ENCODE measurements at places on chromosomes 6 and 20.

DNA sequence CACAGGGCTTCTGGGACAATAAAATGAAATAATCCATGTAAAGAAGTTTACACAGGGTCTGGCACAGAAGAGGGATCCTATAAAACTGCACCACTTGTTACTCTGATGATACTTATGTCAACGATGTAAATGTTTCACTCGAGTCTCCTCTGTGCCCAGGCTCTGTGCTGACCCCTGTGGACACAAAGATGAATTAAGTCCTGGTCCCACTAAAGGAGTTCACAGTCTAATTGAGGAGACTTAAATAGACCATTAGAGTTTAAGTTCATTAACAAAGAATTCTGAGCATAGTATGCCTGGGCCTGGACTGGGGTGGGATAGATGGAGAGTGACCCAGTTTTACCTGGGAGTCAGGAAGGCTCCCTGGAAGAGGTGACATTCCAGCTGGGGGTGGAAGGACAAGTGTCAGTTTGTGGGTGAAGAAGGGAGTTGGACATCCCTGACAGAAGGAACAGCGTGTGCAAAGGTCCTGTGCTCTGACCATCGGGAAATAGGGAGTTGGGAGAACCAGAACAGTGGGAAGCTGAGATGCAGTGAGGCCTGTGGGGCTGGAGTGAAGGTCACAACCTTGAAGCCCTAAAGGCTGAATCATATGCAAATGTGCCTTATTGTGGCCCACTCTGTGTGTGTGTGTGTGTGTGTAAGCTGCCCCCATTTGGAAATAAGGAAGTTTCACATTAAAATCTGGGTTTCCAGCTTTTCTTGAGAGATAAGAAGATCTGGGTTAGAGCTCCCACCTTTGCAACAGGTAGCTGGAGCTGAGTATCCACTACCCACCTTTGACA is 1.1 kb downstream of the OCSTAMP start:
- DNase-seq = no peak

DNA sequence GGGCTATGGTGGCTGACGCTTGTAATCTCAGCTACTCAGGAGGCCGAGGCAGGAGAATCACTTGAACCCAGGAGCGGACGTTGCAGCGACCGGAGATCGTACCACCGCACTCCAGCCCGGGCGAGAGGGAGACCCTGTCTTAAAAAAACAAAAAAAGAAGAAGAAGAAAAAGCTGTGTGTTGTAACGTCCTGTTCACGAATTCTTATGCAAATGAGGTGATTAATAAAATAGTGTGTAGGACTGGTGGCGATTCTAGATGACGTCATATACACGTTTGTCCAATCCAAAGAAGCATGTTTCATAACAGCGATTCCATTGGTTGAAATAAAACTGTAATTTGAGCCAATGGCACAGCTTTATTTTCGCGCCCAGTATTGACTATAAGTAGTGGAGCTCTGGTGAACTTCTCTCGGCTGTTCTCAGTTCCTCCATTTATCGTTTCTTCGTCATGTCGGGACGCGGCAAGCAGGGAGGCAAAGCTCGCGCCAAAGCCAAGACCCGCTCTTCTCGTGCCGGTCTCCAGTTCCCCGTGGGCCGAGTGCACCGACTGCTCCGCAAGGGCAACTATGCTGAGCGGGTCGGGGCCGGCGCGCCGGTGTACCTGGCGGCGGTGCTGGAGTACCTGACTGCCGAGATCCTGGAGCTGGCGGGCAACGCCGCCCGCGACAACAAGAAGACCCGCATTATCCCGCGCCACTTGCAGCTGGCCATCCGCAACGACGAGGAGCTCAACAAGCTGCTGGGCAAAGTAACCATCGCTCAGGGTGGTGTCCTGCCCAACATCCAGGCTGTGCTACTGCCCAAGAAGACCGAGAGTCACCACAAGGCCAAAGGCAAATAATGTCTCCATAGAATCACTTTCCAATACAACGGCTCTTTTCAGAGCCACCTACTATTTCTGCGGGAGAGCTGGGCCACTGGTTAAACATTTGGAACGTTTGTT is 47.0 kb downstream of the OR2B2 start:
- DNase-seq = peak; percentile 91

DNA sequence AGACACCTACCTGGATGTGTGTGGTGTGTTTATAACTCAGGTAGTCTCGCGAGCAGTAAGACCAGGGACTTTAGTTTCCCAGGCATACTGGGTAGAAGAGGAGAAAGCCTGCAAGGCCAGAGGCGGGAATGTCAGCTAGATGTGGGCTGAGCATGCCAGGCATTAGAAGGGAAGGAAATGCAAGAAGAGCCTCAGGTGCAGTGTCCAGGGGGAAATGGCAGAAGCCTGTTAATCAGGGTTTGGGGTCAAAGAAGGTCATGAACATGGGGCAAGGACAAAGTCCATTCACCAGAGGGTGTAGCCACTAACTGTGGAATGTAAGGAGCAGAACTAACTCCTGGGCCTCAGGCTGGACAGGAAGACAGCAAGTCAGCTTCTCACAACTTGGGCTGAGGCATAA is 305.0 kb downstream of the SMOC2 start:
- no peak for DNase-seq

- DNase-seq = no peak
Measured at GRCh38 chr6:456358-456867, 64.9 kb downstream of the IRF4 start.

GRCh38 chr6:6328451-6328850 is 8.0 kb upstream of the F13A1 start:
- DNase-seq = no peak

DNA sequence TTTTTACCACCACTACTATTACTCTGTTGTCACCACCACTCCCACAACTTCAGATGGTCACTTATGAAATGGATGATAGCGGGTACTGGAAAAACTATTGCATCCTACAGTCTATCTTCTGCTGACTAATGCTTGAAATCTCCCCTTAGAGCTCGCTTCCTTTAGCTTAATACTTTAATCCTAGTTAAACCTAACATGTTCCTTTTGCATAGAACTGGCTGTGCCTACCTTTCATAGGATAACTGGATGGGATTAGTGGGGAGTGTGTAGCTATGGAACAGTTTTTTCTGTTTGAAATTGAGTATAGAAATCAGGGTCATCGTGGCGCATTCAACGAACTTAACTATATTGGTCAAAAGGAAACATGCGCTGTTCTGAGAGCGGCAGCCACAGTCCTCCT is 294.7 kb downstream of the FARS2 start:
- DNase-seq = no peak

GRCh38 chr20:35454881-35455609 is at the start of gene CEP250:
Gene CEP250, plus strand, starts transcription at chr20:35455598. Its CDS starts 6,770 bp downstream, at chr20:35462368.
- peak; percentile 90 for DNase-seq

GRCh38 chr6:39558591-39559190 is 166.5 kb downstream of the KIF6 start:
- DNase-seq = no peak

- DNase-seq = no peak
Measured at GRCh38 chr6:111916747-111917146, 43.5 kb upstream of the FYN start.

DNA sequence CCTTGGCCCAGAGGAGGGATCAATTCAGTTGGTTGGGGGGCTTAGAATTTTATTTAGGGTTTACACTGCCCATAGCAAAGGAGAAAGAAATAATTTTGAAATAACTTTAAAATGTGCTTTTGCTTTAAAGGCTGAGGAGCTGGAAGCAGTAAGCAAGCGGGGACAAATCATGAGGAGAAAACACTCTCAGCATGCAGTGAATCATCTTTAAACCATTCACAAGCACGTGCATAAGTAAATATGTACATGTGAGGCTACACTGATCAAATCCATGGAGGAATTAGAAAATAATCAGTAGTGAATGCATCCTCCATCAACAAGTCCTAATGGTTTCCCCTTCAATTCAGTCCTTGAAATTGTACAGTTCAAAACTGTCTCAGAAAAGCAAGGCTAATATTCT is 181.0 kb downstream of the MTFR2 start:
- peak; percentile 38 for DNase-seq

DNA sequence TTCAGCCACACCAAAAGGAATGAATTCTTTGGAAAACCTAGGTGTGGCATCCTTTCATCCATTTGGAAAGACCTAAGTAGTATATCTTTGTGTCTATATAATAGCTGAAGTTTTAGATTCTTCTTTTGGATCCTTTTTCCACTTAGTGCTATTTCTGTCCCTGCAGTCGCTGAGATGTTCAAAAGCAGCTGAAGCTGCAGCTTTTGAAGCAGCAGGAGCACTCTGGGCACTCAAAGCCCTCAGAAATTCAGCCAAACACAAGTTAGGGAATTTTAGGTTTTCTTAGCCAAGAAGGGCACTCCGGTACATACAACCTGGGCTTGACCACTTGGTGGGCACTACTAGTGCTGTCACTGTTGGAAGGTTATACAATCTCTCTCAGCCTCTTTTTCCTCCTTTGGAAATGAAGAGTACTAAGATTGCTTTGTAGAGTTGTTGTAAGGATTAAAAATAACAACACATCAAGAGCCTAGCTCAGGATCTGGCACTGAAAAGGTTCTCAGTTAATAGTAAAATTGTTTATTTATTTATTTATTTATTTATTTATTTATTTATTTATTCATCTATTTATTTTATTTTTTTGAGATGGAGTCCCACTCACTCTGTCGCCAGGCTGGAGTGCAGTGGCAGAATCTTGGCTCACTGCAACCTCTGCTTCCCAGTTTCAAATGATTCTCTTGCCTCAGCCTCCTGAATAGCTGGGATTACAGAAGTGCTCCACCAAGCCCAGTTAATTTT is 71.9 kb upstream of the SLC22A16 start:
- no peak for DNase-seq

DNA sequence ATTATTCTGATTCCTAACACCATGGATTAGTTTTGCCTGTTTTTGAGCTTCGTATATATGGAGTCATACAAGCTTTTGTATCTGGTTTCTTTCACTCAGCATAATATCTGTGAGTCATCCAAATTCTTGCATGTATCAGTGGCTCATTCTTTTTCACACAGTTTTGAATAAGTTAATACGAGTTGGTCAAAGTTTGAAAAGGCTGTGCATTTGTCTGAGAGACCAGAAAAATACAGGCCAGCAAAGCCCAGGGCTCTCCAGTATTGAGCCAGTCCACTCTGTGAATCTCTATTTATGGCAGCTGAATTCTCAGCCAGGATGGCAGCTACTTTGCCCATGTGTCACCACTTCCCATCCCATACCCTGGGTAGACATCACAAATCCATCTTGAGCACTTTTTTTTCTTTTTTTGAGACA is 7.2 kb upstream of the CHMP4B start:
- DNase-seq = peak; percentile 73

GRCh38 chr6:46098678-46099077 is 31.1 kb upstream of the ENPP4 start:
- DNase-seq = no peak

DNA sequence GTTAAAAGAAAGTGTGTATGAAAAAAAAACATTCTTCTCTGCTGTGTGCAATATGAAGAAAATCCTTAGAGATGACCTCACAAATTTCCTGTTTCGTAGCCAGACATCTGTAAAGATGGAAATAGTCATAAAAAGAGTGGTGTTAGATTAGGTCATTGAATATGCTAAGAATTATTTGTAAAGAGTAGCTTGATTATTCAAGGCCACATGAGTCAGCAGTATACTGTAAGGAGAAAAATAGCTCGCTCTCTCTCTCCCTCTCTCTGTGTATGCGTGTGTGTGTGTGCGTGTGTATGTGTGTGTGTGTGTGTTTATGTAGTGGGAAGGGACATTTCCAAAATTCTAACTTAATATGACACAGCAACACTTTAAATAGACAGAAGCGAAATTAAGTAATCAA is 78.8 kb downstream of the PTCHD4 start:
- peak; percentile 85 for DNase-seq

DNA sequence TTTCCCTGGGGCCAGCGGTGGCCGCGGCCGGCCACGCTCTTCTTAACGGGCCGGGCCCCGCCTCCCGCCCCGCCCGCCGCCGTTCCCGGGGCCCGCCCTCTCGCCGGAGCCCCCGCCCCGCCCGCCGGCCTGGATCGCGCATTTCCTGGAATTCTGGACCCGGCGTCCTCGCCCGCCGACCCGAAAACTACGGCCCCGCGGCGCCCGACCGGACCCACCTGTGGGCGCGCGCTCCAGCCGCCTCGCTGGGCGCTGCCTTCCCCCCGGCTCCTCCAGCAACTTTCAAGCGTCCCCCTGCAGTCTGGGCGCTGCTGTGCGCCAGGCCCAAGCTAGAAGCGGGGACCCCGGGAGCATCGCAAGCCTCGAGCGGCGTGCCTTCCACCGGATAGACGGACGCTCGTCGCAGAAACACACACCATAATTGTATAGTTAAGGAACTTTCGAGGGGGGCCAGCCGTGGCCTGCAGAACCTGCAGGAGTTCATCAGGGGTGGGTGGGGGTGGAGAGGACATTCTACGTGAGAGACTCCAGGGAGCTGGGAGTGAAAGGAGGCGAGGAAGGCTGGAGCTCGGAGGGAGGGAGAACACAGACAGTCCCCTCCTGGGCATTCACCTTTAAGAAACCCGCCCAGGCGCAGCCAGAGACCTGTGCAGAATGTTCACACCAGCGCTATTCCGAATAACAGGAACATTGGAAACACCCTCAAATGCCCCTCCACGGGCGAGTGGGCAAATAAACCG is at the start of gene ADA:
Gene ADA (minus strand): TSS at position 16 of the 740 bp plus-strand sequence. CDS start 92 bp downstream, outside the sequence.
- DNase-seq = peak; percentile 42

GRCh38 chr6:82957868-82958245 is 107.8 kb downstream of the UBE3D start:
- DNase-seq = no peak

- DNase-seq = no peak
Measured at GRCh38 chr6:26199773-26200764, 112.8 kb downstream of the HFE start.

- DNase-seq = no peak
Measured at GRCh38 chr20:25021336-25021735, 28.8 kb upstream of the APMAP start.

DNA sequence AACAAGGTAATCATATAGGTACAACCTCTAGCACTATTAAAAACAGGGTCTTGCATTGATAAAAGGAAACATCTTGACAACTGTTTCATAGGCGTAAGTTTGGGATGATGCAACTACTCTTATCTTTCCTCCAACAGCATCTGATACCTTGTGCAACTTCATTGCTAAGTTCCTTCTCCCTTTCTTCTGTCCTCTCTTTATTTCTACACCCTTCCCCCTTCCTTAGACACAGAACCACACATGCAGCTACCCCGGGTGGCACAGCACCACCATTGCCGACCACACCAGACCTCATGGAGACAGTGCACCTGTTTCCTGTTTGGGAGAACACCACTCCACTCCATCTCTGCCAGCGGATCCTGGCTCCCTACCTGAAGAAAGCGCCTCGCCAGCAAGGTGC is 14.4 kb downstream of the MYB start:
- no peak for DNase-seq

- DNase-seq = no peak
Measured at GRCh38 chr6:107102414-107102805, 12.9 kb downstream of the BEND3 start.
